ENCODE measurements at places on chromosomes 2 and 18. TPM values are rescaled to one million over a fixed set of nuclear protein-coding genes. Genes with fewer than 3 reads are reported as not detected.

Gene CCDC121
- total RNA-seq: 2.9 TPM

Gene MC4R
- total RNA-seq: not detected

Gene RFX8
- total RNA-seq: not detected

Gene AQP12B
- not detected for total RNA-seq

Gene KIAA2012
- total RNA-seq: not detected

Gene AMER3
- not detected for total RNA-seq

Gene DIS3L2
- 33.3 TPM for total RNA-seq

Gene GALNT5
- not detected for total RNA-seq

Data from G401 (cell line).